ENCODE measurements at places on chromosomes 12 and 14.

- no peak for DNase-seq
- H3K4me3 ChIP-seq, result peak within 1 kb of the TSS; percentile 49
- H3K27ac ChIP-seq, result peak within 1 kb of the TSS; percentile 6
- no peaks in the 10 kb centered on the region for H3K36me3 ChIP-seq
- H3K4me1 ChIP-seq, result peaks cover 18% of the 10 kb centered on the region
- H3K27me3 ChIP-seq, result peaks cover 63% of the 10 kb centered on the region
These were observed at the start of gene NFATC4 for GRCh38 chr14:24367514-24368211. NFATC4 (plus strand) TSS chr14:24368184; CDS start chr14:24368341, 157 bp downstream.

GRCh38 chr14:20195911-20196310 is 5.2 kb downstream of the OR11G2 start:
- H3K4me3 ChIP-seq, result no peak overlapping the region
- H3K27ac ChIP-seq, result no peak overlapping the region
- peaks cover 2% of the 10 kb centered on the region for H3K27me3 ChIP-seq
- no peaks in the 10 kb centered on the region for H3K36me3 ChIP-seq

- peaks cover 2% of the 10 kb centered on the region for H3K27me3 ChIP-seq
- peak overlapping the region; percentile 68 for H3K4me3 ChIP-seq
- DNase-seq, result peak; percentile 90
- peak overlapping the region; percentile 96 for H3K27ac ChIP-seq
These were observed 238.9 kb downstream of the CHST11 start for GRCh38 chr12:104695453-104696148.

DNA sequence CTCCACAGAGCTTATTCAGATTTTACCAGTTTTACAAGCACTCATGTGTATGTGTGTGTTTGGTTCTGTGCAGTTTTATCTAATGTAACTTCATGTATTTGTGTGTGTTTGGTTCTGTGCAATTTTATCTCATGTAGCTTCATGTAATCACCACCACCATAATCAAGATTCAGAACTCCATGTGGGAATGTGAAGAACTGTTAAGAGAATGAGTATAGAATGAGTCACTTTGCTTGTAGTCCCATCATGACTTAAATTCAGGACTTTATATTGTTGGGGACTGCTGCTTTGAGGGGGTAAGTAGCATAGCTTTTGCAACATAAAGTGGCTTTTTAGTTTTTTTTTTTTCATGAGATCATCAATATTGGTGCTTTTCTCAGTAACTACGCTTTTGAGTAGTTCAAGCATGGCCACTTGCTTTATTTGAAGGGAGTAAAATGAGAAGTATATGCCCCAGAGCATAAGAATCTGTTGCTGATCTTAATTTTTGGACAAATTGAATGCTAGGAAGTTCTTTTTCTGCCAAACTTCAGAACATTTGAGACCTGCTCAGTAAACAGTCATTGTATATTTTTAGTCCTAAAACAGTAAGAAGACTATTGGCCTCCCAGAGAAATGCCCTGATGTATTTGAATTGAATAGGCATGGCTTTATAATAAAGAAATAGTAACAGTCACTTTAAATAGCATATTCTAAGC is 28.8 kb downstream of the PROX2 start:
- DNase-seq, result no peak
- H3K27me3 ChIP-seq, result no peaks in the 10 kb centered on the region
- no peak overlapping the region for H3K27ac ChIP-seq
- no peak overlapping the region for H3K4me3 ChIP-seq

DNA sequence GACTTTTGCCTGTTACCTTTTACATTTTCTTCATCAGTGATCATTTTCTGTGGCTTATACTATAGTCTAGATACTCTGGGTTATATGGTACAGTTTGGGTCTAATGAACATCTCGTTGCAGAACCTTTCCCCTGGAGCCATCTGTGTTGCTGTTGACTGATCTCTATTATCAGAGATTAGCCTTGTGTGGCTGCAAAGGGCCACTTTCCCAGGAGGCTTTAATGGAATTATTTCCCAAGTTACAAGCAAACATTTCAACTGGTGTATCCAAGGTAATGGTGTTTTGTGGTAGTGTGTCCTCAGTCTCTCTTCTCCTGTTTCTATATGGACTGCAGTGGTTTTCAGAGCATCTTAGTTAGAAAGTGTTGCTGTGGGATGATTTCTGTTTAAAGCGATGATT is 25.9 kb downstream of the UTP20 start:
- no peak overlapping the region for H3K27ac ChIP-seq
- H3K4me3 ChIP-seq, result no peak overlapping the region
- H3K27me3 ChIP-seq, result no peaks in the 10 kb centered on the region
- H3K4me1 ChIP-seq, result no peaks in the 10 kb centered on the region

DNA sequence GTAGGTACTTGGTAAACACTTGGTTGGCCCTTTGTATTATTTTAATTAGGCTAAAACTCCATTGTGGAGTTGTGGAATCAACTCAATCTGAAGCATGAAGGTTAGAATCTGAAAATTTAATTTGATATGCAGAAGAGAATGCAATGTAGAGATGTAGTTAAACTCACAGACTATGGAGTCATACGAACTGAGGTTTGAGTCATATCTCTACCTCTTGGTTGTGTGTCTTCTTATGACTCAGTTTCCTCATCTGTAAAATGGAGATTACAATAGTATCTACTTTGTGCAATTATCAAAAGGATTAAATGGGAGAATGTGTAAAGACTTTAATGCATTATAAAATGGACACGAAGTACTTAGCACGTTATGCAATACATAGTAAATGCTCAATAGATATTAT is 146.0 kb upstream of the IFNG-AS1 start:
- no peak for DNase-seq
- H3K27me3 ChIP-seq, result no peaks in the 10 kb centered on the region

DNA sequence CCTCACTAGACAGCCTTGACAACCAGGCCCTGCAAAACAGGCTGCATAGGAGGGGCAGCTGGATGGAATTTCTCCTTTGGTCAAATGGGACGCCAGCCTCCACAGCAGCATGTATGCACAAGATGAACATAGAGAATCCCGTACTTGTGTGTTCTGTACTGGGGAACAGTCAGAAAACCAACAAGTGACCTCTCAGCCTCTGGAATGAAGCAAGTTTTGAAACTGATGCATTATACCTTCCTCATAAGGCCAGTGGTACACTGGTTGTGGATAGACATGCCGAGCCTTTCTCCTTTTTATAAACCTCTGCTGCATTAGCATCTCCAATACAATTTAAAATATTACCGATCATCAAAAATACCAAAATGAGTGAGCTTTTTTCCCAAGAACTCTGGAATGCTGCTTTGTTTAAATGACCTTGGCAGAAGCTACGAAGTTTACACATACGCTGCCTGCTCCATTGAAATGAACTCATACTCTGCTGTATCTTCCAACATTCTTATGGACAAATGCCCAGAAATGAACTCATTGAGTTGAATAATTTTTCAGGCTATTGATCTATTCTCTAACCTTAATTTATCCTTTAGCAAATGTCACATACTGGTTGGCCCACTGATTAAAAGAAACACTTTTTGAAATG is 47.6 kb upstream of the FERMT2 start:
- peaks cover 6% of the 10 kb centered on the region for H3K27me3 ChIP-seq
- no peak overlapping the region for H3K27ac ChIP-seq
- no peak for DNase-seq
- H3K4me3 ChIP-seq, result no peak overlapping the region
- H3K4me1 ChIP-seq, result peaks cover 3% of the 10 kb centered on the region
- H3K36me3 ChIP-seq, result no peaks in the 10 kb centered on the region

- H3K27ac ChIP-seq, result no peak overlapping the region
- H3K4me1 ChIP-seq, result peaks cover 3% of the 10 kb centered on the region
- H3K4me3 ChIP-seq, result no peak overlapping the region
- H3K27me3 ChIP-seq, result no peaks in the 10 kb centered on the region
- DNase-seq, result no peak
- peaks cover 2% of the 10 kb centered on the region for H3K36me3 ChIP-seq
These were observed 242.1 kb upstream of the FOXN3 start for GRCh38 chr14:89658977-89659670.

- H3K36me3 ChIP-seq, result no peaks in the 10 kb centered on the region
- DNase-seq, result no peak
- no peaks in the 10 kb centered on the region for H3K4me1 ChIP-seq
- no peak overlapping the region for H3K4me3 ChIP-seq
- H3K27ac ChIP-seq, result no peak overlapping the region
These were observed 13.8 kb upstream of the NELL2 start for GRCh38 chr12:44889926-44890325.

GRCh38 chr12:130086248-130086647 is 76.0 kb upstream of the FZD10 start:
- peaks cover 17% of the 10 kb centered on the region for H3K4me1 ChIP-seq
- peak; percentile 58 for DNase-seq
- H3K27me3 ChIP-seq, result no peaks in the 10 kb centered on the region
- no peak overlapping the region for H3K27ac ChIP-seq

DNA sequence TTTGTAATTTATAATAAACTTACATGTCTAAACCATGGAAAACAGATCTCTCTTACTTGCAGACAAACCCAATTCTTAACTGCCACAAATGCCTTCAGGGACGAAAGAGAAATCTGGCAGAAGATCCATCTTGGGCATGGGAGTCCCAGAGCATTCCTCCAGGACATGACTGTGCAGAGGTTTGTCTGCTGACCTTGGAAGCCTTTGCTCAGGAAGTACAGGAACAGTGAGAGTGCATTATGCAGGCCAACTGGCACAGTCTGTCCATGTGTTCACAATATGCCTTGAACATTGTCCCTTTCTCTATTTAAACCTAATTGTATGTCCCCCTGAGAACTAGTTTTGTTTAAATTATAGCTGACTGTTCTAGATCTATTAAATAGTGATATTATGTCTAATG is 467.1 kb downstream of the ATP23 start:
- H3K27ac ChIP-seq, result no peak overlapping the region
- peaks cover 2% of the 10 kb centered on the region for H3K4me1 ChIP-seq
- peaks cover 13% of the 10 kb centered on the region for H3K27me3 ChIP-seq
- H3K4me3 ChIP-seq, result no peak overlapping the region
- no peak for DNase-seq

- DNase-seq, result no peak
- peaks cover 14% of the 10 kb centered on the region for H3K27me3 ChIP-seq
- H3K36me3 ChIP-seq, result no peaks in the 10 kb centered on the region
- no peaks in the 10 kb centered on the region for H3K4me1 ChIP-seq
- no peak overlapping the region for H3K4me3 ChIP-seq
These were observed 350.6 kb downstream of the CACNA1C start for GRCh38 chr12:2403221-2403976.

DNA sequence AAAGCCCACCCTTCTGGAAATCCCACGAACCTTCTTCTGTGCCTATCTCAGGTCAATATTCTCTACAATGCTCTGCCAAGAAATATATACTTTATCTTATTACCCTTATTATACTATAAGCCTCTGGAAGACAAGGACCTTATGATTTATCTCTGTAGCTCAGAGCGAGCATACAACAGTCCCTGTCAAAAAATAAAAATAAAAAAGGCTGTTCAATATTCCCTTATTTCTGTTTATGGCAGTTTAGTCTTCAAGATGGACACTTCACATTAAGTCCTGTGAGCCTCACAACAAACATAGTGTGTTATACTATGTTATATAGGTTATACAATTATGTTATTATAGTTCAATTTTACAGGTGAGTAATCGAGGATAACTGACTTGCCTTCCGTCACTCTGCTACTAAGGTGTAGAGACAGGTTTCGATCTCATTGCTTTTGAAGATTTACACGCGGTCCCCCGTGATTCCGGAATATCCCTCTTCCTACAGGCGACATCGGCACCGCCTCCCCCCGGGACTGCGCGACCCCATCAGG is 562 bp downstream of the EAPP start:
- H3K27ac ChIP-seq, result peak overlapping the region; percentile 99
- no peaks in the 10 kb centered on the region for H3K27me3 ChIP-seq
- H3K4me3 ChIP-seq, result peak overlapping the region; percentile 98
- H3K4me1 ChIP-seq, result peaks cover 12% of the 10 kb centered on the region
- no peak for DNase-seq

GRCh38 chr14:91231446-91231845 is 13.1 kb downstream of the GPR68 start:
- H3K36me3 ChIP-seq, result peaks cover 58% of the 10 kb centered on the region
- H3K27ac ChIP-seq, result peak overlapping the region; percentile 99
- H3K4me3 ChIP-seq, result peak overlapping the region; percentile 78
- no peaks in the 10 kb centered on the region for H3K27me3 ChIP-seq
- DNase-seq, result peak; percentile 68

- no peaks in the 10 kb centered on the region for H3K36me3 ChIP-seq
- peaks cover 9% of the 10 kb centered on the region for H3K27me3 ChIP-seq
- no peak for DNase-seq
- H3K4me3 ChIP-seq, result no peak overlapping the region
- H3K4me1 ChIP-seq, result no peaks in the 10 kb centered on the region
- no peak overlapping the region for H3K27ac ChIP-seq
These were observed 2.5 kb upstream of the KRT85 start for GRCh38 chr12:52369809-52370208.

- H3K36me3 ChIP-seq, result no peaks in the 10 kb centered on the region
- DNase-seq, result no peak
- H3K4me3 ChIP-seq, result no peak overlapping the region
These were observed 157.4 kb downstream of the KIF26A start for GRCh38 chr14:104295681-104296387.

- no peaks in the 10 kb centered on the region for H3K36me3 ChIP-seq
These were observed 31.9 kb upstream of the MON2 start for GRCh38 chr12:62434494-62435302.

GRCh38 chr12:100154474-100155247 is 12.0 kb upstream of the BLTP3B start:
- no peaks in the 10 kb centered on the region for H3K27me3 ChIP-seq
- H3K4me1 ChIP-seq, result peaks cover 8% of the 10 kb centered on the region
- peak overlapping the region; percentile 30 for H3K27ac ChIP-seq
- no peaks in the 10 kb centered on the region for H3K36me3 ChIP-seq

DNA sequence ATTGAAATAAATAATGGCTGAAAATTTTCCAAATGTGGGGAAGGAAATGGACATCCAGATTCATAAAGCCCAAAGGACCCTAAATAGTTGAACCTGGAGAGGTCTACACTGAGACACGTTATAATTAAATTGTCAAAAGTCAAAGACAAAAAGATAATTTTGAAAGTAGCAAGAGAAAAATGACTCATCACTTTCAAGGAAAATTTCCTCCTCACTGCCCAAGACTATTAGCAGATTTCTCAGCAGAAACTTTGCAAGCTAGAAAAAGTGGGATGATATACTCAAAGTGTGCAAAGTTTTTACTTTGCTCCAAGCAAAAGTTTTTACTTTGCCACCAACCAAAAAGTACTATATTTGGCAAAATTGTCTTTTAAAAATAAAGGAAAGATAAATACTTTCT is 15.9 kb upstream of the KRT83 start:
- H3K4me1 ChIP-seq, result peaks cover 3% of the 10 kb centered on the region
- H3K27ac ChIP-seq, result no peak overlapping the region
- H3K4me3 ChIP-seq, result no peak overlapping the region
- peaks cover 4% of the 10 kb centered on the region for H3K27me3 ChIP-seq

- H3K27me3 ChIP-seq, result peaks cover 9% of the 10 kb centered on the region
- DNase-seq, result no peak
- no peak overlapping the region for H3K4me3 ChIP-seq
- peaks cover 6% of the 10 kb centered on the region for H3K4me1 ChIP-seq
- no peaks in the 10 kb centered on the region for H3K36me3 ChIP-seq
These were observed 4.4 kb upstream of the TDRD9 start for GRCh38 chr14:103923863-103924262.

DNA sequence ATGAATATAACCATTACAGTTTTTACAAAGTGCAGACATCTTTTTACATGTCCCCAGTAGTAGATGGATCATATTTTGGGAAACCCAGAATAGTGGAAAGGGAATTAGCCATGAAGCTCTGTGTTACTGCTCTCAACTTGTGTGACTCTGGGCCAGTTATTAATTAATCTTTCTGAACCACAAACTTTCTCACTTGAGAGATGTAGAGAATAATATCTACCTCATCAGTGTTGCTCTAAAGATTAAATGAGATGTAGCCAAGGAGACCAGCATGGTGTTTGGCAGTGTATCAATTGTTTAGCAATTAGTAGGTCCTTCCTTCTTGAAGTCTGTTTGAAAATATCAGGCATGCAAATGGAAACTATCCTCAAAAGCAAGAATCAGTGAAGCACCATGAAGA is 169.2 kb downstream of the TMTC2 start:
- no peak for DNase-seq
- H3K27ac ChIP-seq, result no peak overlapping the region
- no peaks in the 10 kb centered on the region for H3K27me3 ChIP-seq
- no peak overlapping the region for H3K4me3 ChIP-seq
- H3K4me1 ChIP-seq, result no peaks in the 10 kb centered on the region
- peaks cover 2% of the 10 kb centered on the region for H3K36me3 ChIP-seq

All from activated CD4-positive, alpha-beta T cell treated with anti-CD3 and anti-CD28 coated beads, Interleukin-2, amount 10 ng/mL, durations not matched to agents 24 days and 14 days (primary cell).